Thymus (tissue), 14 donors: ENCODE measurements at places on chromosomes 1 and 21.

DNA sequence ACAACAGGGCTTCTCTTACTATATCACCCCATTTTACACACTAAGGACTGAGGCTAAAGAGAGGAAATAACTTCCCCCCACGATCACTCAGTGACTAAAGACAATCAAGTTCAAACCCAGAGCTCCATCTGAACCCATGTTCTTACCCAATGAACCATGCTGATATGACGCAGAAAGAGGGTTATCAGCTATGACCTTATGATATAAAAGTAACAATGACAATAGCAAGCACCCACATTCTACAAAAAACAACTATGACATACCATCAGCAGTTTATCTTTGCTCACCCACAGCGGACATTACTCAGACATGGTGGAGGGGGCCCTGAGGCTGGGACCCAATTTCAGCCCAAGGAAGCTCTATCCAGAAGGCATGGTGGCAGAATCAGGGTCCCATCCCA is 75.7 kb downstream of the PTPN14 start:
- no peak overlapping the region for H3K4me3 ChIP-seq
- no peaks in the 10 kb centered on the region for H3K27me3 ChIP-seq

GRCh38 chr1:77421504-77422233 is 139.8 kb downstream of the AK5 start:
- no peak overlapping the region for H3K27ac ChIP-seq
- no peaks in the 10 kb centered on the region for H3K27me3 ChIP-seq
- H3K4me1 ChIP-seq: no peaks in the 10 kb centered on the region
- DNase-seq: no peak
- no peaks in the 10 kb centered on the region for H3K36me3 ChIP-seq
- H3K4me3 ChIP-seq: no peak overlapping the region

DNA sequence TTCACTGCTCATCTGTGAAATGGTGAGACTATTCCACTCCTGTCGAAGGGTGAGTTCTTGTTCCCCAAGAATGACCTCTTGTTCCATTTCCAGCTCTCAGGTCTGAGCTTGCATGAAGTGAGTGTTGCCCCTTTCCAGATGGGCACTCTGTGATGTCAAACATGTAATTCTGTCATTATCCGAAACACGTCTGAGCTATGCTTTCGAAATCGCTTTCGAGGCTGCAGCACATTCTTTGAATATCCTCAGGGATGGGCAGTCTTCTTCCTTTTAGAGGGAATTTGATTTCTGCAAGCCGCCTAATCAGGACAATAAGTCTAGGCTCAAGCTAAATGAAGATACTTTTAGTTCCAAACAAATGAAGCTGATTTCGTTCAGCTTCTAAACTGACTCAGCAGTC is 15.1 kb downstream of the NFASC start:
- H3K27me3 ChIP-seq: peaks cover 26% of the 10 kb centered on the region
- H3K4me3 ChIP-seq: no peak overlapping the region
- no peaks in the 10 kb centered on the region for H3K4me1 ChIP-seq

- H3K4me1 ChIP-seq: no peaks in the 10 kb centered on the region
- no peak overlapping the region for H3K4me3 ChIP-seq
- H3K27ac ChIP-seq: no peak overlapping the region
Observed at GRCh38 chr1:24575905-24576587, 20.2 kb downstream of the NCMAP start.

DNA sequence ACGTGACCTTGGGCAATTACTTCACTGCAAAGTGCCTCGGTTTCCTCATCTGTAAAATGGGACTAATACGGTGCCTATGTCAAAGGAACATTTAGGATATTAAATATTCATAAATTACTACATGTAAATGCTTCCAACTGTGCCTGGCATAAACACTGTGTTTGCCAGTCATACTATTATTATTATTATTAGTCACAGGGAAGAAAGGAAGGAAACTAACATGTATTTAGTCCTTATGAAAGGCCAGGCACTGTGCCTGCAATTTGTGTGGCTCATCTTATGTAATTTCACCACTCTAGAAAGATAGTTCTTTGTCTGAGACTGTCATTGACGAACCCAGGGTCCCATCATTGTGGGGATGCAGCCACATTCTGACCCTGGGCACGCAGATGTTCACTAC is 45.0 kb downstream of the EPHB2 start:
- no peak overlapping the region for H3K4me3 ChIP-seq
- H3K27ac ChIP-seq: no peak overlapping the region
- no peaks in the 10 kb centered on the region for H3K36me3 ChIP-seq

- no peak for DNase-seq
- no peaks in the 10 kb centered on the region for H3K4me1 ChIP-seq
- H3K4me3 ChIP-seq: no peak overlapping the region
- no peaks in the 10 kb centered on the region for H3K36me3 ChIP-seq
Observed at GRCh38 chr1:33727310-33727709, 136.6 kb upstream of the HMGB4 start.

GRCh38 chr21:21231913-21232312 is 233.7 kb downstream of the NCAM2 start:
- no peaks in the 10 kb centered on the region for H3K4me1 ChIP-seq
- no peaks in the 10 kb centered on the region for H3K36me3 ChIP-seq
- no peaks in the 10 kb centered on the region for H3K27me3 ChIP-seq
- H3K4me3 ChIP-seq: no peak overlapping the region
- no peak for DNase-seq
- H3K27ac ChIP-seq: no peak overlapping the region

DNA sequence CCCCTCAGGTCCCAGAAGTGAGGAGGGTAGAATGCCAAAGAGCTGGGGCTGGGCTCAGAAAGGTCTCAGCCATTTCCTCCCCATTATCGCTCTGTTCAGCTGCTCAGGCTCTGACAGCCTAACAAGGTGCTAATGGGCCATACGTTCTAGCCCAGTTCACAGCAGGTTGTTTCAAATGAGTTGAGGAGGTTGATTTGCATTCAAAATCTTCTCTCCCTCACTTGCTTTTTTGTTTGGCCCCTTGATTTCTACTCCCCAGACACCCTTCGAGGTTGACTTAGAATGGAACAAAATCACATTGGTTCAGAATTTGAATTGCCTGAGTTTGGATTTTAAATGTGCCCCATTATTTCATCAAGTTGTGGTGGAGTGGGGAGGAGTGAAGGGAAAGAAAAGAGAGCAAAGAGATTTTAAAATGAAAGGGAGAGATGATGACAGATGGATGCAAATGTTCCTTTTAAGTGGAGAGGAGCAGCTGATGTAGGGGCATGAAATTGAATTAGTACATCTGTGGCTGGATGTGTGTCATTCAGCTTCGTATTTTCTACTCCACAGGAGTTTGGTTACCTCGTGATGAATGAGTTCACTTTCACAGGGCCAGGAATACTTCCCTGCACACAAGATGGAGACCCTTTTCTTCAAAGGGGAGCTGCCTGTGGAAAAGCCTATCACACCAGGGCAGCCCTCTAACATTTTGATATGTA is 425.8 kb upstream of the CAMK1G start:
- H3K27ac ChIP-seq: no peak overlapping the region
- DNase-seq: no peak
- H3K36me3 ChIP-seq: no peaks in the 10 kb centered on the region
- H3K4me3 ChIP-seq: no peak overlapping the region
- no peaks in the 10 kb centered on the region for H3K4me1 ChIP-seq
- H3K27me3 ChIP-seq: no peaks in the 10 kb centered on the region

DNA sequence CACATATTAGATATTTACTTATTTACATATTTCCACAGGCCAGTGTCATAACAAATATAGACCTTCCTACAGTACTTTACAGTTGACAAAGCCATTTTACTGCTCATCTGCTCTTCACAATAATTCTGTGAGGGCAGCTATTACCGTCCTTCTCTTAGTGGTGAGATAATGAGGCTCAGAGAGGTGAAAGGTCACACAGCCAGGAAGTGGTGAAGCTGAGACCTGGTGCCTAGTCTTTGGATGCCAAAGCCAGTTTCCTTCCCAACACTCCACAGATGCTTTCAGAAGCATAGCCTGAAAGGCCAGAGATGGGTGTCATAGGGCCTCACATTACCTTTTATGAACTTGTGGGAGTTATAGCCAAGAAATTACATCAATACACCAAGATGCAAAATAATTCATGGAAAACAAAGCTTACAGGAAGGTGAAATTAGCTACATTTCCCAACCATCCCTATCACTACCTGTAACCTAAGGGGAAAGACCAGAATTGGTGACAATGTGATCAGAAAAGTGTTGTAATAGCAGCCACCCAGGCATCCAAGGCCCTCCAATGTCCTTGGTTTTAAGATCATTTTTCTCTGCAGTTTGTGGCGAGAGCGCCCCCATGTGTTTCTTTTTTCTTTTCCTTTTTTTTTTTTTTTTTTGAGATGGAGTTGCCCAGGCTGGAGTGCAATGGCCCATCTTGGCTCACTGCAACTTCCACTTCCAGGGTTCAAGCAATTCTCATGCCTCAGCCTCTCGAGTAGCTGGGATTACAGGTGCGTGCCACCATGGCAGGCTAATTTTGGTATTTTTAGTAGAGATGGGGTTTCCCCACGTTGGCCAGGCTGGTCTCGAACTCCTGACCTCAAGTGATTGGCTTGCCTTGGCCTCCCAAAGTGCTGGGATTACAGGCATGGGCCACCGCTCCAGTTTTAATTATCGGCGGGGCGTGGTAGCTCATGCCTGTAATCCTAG is 26.5 kb upstream of the RPL11 start:
- no peak overlapping the region for H3K27ac ChIP-seq
- no peak overlapping the region for H3K4me3 ChIP-seq
- H3K4me1 ChIP-seq: peaks cover 7% of the 10 kb centered on the region
- no peaks in the 10 kb centered on the region for H3K27me3 ChIP-seq

DNA sequence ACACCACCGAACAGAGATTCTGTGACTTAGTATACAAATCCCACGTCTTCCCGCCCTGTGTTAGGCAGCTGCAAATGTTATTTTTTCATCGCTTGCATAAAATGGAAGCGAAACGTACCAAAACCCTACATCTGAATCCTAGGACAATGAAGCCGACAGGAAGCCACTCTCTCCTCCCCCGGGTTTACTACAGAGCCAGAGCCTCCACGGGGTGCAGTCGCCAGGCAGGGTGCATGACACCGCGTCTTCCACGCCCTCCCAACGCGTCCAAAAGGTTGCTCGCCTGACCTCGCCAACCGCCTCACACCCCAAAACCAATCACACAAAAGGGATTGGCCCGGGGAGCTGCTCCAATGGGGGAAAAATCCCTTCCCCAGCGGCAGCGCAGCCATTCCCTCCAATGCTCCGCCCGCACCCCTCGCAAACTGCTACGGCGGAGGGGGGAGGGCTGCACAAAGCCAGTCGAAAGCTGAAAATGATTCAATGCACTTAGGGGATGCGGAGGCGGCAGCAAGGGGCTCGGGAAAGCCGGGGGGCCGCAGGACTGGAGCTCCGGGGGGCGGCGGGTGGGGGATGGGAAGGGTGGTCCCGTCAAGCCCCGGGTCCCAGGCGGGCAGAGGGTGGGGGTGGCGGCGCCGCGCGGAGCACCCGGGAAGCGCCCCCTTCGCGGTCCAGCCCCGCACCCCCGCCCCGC is 701 bp downstream of the CEP170 start:
- no peaks in the 10 kb centered on the region for H3K36me3 ChIP-seq
- peak overlapping the region; percentile 96 for H3K27ac ChIP-seq
- H3K4me1 ChIP-seq: peaks cover 7% of the 10 kb centered on the region
- H3K27me3 ChIP-seq: no peaks in the 10 kb centered on the region
- peak; percentile 49 for DNase-seq

DNA sequence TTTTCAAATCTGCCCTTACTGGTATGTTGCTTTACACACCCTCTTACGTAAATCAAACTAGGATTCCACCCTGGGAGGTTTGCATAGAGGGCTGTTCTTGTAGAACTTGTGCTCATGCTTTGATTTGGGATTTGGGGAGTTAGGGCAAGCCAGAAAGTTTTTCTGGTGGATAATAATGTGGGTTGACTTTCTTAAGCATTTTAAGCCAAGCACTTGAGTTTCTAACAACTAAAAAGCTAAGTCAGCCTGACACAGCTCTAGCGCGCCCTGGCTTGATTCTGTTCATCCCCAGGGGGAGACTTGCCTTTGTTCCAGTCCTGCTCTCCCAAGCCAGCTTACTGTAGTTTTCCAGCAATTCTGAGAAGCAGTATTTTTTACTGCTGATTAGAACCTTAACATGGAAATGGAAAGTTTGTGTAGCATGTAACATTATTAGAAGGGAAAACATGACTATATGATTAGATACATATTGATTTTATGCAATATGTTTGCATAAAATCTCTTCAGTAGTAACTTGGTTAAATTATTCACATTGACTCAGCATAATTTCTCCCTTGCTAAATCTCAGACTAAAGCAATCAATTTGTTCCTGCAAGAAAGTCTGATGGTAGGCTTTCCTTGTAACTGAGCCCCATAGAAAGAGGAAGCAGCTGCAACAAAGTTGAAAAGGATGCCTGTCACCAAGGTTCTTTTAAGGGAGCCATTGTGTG is 11.0 kb upstream of the PGD start:
- peak overlapping the region; percentile 88 for H3K27ac ChIP-seq
- H3K27me3 ChIP-seq: no peaks in the 10 kb centered on the region
- DNase-seq: peak; percentile 42
- peaks cover 12% of the 10 kb centered on the region for H3K4me1 ChIP-seq
